Activated T-cell treated with anti-CD3 and anti-CD28 coated beads, Interleukin-2, amount 50 U/mL, for 1 hour (primary cell): ENCODE measurements at places on chromosomes 1 and 21.

- no peak for DNase-seq
Measured at GRCh38 chr21:14600569-14601297, 54.6 kb upstream of the SAMSN1 start.

DNA sequence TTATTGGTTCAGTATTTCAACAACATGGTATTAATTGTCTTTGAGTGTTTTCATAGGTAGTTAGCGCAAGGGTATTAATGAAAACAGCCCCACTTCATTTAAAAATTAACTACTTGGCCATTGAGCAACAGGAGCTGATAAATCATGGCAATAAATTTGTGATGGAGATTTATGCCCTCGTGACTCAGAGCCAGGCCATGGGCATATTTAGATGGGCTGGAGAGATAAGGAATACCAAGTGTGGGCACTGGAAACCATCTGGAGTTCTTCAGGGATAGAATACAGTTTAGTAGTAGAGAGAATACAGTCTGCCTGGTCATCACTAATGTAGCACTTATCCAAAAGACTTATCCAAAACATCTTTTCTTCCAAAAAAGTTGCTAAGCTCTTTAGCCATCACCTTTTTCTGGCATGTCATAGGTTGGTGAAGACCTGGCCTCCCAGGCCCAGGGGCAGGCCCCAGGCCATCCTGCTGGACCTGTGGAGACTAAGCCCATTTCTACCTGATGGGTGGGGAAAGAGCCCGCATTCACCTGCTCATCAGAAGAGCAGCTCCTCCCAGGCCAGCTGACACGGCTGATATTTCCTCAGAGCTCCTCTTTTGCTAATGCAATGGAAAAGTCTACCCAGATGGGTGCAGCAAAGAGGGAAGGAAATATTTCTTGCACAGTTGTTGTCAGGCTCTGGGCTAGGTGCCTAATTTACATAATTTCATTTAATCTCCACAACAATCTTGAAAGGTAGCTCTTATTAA is 238.0 kb downstream of the TM2D1 start:
- DNase-seq: no peak

GRCh38 chr1:227782226-227782625 is 33.2 kb upstream of the PRSS38 start:
- DNase-seq: no peak

DNA sequence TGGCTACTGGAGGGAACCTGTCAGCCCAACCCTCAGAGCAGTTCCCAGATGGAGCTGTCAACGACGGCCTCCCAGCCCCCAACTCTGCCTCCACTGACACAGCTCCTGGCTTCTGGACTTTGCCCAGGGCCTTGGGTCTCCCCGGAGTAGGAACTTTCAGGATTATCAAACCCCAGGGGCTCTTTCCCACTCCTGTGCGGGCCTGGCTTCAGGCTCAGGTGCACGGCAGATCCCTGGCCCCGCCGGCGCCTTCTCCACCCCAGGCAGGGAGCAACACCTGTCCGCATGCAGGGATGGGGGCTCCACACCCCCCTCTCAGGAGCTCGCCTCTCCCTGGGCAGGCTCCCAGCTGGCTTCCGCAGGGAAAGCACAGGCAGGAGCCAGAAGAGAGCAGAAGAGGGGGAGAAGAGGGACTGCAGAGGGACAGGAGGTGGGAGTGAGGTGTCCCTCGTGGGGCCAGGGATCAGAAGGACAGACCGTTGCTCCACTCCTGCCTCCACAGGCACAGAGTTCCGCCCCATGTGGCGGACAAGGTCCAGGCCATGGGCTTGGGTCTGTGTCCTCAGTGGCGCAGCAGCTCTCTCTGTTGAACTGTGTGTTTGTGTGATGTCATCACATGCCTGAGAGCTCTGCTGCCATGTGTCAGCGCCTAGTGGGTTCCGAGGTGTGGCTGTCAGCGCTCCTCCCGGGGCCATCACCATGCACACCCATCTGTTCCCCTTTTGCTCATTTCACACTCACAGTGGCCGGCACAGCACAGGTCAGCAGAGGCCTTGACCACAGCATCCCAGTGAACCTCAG is 107.7 kb downstream of the PDE9A start:
- DNase-seq: no peak

- DNase-seq: no peak
Measured at GRCh38 chr1:239125027-239125426, 261.3 kb upstream of the CHRM3 start.

DNA sequence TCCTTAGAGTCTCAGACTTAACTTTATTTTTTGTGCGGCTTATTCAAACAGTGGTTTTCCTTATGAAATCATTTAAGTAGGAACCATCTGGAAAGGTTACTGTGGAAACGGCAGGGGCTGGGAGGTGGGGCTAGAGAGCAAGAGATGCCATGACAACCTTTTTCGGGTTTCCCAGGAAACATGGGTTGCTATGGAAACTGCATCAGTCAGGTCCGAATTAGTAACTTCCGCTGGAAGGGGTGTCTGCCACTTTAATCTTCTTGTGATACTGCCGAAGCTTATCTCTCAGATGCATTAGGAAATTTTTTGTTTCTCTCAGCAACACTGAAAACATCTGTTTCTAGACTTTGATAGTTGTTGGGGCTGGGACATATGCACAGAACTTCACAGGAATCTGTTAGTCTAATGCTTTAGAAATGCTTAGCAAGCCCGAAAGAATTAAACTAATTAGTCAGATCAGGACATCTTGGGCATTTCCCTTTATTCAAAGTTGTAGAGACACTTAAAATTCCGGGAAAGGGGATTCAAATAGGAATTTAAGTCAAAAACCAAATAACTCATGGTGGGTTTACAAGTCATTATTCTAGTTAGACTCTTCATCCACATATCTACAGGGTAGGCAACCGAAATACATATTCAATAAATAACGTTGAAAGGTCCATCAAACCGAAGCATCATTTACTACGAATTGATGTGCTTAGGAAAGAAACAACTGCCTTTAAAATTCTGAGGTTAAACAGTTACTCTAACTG is 2.6 kb downstream of the KCNA3 start:
- peak; percentile 59 for DNase-seq

GRCh38 chr1:12567288-12567819 is 50.7 kb downstream of the DHRS3 start:
- DNase-seq: no peak

DNA sequence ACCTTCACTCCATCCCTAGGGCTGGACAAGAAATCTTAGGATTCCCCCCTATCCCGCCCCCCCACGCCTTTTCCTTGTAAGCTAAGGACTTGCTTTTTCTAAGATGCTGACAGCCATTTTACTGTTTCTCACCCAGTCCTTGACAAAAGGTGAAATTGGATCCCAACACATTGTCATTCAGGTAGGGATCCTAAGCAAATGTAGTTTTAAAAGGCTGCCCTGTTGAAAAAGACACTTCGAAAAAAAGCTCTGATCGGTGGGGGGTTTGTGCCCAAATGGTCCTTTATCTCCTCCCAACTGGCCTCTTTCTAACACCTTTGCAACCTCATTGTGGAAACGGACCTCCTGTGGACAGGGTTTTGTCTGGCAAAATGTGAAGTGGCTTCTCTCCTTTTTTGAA is 2.9 kb downstream of the CACHD1 start:
- no peak for DNase-seq

- no peak for DNase-seq
Measured at GRCh38 chr1:89670163-89670562, 37.2 kb downstream of the LRRC8C start.

DNA sequence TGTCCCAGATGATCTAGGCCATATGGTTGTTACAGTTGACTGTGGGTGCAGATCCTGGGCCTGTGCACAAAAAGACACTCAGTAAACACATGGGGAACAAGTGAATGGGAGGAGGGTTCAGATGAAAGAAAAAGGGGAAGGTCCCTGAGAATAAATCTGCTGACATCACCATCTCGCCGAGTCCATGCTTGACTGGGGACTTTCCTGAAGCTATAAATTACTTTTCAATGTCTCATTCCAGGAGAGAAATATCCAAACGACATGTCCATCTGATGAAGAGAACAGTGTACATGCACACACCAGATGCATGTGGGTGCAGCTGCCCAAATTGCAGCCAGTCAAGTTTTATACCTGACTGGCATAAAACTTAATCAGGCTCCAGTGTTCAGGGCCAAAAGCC is 109.0 kb downstream of the HIVEP3 start:
- DNase-seq: no peak

GRCh38 chr1:215277532-215277931 is 195.0 kb downstream of the KCNK2 start:
- no peak for DNase-seq

- DNase-seq: no peak
Measured at GRCh38 chr1:164602480-164603093, 43.6 kb downstream of the PBX1 start.

DNA sequence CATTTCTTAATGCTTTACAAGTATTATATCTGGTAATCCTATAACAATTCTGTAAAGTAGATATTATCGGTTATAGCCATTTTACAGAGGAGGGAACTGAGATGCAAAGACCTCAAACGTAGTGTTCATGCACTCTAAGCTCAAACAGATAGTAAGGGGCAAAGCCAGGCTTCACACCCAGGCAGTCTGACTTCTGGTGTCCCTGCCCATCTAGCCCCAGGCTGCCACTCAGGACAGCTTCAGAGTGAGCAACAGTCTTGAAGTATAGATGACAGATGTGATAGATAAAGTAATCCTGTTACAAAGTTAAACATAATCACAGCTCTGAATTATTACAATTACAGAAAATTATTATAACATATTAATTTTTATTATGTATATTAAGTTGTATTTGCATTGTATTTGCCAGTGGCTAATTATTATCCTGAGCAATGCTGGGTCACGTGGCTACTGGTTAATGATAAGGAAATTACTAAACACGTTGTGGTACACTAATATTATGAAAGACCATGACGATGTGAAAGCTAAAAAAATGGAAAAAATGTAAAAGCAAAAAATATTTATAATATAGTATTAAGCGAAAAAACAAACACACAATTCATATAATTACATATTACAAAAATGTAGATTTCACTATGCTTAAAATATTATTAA is 6.1 kb upstream of the TRAF3IP3 start:
- no peak for DNase-seq
